AG09319 (cell line): ENCODE measurements at places on chromosomes 13 and 19.

DNA sequence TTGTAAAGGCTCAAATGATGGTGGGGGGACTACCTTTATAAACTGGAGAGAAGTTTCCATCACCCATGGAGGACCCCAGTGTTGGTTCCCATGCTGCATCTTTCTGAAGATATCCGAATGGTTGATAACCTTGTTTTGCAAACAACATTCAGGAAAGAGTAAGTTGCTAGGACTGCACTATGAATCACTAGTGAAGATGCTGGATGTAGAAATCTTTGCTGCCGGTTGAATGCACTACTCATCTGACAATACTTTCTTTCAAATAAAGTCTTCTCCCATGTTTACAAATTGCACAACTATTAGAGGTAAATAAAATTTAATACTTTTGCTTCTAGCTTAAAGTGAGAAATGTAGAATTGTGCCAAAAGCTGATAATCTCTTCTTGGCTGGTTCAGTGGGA, 198.4 kb upstream of the SLITRK6 start:
- no peak for DNase-seq

DNA sequence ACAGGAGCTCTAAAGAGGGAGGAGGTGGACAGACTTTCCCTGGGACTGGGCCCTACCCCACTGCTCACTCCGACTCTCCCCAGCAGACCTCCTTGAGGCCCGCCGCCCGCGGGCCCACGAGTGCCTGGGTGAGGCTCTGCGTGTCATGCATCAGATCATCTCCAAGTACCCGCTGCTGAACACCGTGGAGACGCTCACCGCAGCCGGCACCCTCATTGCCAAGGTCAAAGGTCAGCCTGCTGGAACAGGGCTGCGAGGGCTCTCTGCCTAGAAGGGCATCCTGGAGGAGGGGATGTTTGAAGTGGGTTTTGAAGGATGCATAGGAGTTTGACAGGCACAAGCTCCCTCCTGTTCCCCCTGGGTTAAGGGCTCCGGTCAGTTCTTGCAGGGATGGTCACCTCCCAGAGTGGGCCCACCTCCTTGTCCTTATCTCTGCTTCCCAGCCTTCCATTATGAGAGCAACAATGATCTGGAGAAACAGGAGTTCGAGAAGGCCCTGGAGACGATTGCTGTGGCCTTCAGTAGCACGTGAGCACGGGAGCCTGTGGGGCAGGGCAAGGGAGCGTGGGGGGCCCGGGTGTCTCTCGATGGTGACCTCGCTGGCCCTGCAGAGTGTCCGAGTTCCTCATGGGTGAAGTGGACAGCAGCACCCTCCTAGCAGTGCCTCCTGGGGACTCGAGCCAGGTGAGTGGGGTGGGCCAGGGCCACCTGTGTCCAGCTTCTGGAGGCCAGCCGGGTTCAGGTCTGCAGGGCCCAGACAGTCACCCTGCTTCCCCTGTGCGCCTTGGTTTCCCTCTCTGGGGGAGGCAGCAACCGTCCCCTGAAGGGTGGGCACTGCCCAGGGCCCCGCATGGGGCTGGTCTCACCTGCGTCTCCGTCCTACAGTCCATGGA, 6.3 kb downstream of the ARHGAP45 start:
- DNase-seq = no peak

- DNase-seq = no peak
Observed at GRCh38 chr19:32819419-32820400, 49.9 kb downstream of the SLC7A9 start.

DNA sequence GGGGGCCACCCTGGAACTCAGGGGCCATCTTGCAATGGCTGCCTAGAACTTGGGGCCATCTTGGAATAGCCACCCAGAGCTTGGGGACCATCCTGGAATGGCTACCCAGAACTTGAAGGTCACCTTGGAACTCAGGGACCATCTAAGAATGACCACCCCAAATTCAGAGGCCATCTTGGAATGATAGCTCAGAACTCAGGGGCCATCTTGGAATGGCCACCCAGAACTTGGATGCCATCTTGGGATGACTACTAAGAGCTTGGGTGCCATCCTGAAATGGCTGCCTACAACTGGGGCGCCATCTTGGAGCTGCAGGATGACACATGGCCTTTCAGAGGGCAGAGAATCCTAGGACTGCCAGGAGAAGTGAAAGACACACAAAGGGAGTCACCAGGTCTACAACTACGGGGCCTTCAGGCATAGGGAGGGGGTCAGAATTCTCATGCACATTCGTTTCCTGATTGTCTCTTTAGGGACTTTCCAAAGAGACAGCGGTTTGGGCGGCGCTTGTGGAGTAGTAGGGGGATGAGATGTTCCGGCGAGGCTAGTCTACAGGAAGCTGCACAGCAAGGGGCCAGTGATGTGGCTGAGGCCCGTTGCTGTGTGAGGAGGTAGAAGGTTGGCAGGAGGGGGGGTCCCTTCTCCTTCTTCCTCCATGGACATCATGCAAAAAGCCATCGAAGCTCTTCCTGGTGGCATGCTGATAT, 125.0 kb downstream of the IER2 start:
- DNase-seq = no peak
